ENCODE measurements at places on chromosomes 16 and 17.

GRCh38 chr17:50668025-50668837 lies 33.5 kb downstream of the ABCC3 start:
- no peak for DNase-seq

- no peak for DNase-seq
Measured at GRCh38 chr16:8283195-8283594, 307.1 kb downstream of the TMEM114 start.

- DNase-seq, result no peak
Measured at GRCh38 chr17:66330646-66331037, 28.2 kb downstream of the PRKCA start.

GRCh38 chr17:76554131-76554530 lies 14.3 kb downstream of the PRCD start:
- no peak for DNase-seq

DNA sequence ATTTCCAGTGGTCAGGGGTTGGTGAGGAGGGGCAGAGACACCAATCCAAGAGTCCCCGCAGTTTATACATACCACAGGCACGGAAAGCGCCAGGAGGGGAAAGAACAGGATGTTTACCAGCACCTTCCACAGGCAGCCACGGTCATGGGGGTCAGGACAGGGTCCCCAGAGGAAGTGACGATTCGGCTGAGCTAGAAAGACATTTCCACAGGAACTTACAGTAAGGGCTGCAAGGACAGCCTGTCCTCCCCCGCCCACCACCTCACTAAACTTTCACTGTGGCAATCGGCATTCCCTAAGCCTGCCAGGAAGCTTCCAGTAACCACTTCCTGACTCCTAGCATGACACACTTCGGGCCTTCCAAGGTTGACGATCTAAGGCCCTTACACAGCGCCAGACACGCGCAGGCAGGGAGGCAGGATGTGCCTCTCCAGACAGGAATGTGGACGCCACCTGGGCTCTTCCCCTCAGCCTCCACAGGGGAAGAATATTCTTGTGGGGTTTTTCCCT lies 1.2 kb upstream of the MT2A start:
- DNase-seq, result no peak

GRCh38 chr17:1460233-1460632 lies 4.2 kb upstream of the CRK start:
- DNase-seq, result no peak

DNA sequence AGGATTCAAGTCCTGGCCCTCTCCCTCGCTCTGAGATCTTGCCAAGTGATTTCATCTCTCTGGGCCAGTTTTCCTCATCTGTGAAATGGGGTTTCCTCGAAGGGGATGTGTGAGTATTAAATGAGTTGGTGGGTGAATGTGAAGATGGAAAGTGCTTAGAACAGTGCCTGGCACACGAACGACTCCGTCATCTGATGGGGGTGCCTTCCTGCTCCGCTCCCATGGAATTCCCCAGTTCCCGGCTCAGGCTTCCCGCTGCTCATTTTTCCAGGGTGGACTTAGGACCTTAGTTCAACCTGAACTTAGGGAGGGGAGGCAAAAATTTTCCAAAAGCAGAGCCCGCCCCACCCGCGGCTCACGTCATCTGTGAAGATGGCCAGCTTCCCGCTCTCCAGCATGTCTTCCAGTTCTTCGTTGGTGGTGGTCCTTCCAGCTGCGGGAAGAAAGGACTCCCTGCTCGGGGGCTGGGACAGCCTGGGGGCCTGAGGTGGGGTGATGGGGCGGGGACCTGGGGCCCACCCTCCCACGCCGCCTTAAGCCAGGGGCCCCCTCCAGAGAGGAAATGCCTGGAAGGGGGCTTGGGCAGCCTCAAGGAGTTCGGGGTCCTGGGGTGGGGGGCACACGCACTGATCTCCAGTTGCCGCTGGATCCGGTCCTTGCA lies 11.4 kb downstream of the HSD3B7 start:
- no peak for DNase-seq

DNA sequence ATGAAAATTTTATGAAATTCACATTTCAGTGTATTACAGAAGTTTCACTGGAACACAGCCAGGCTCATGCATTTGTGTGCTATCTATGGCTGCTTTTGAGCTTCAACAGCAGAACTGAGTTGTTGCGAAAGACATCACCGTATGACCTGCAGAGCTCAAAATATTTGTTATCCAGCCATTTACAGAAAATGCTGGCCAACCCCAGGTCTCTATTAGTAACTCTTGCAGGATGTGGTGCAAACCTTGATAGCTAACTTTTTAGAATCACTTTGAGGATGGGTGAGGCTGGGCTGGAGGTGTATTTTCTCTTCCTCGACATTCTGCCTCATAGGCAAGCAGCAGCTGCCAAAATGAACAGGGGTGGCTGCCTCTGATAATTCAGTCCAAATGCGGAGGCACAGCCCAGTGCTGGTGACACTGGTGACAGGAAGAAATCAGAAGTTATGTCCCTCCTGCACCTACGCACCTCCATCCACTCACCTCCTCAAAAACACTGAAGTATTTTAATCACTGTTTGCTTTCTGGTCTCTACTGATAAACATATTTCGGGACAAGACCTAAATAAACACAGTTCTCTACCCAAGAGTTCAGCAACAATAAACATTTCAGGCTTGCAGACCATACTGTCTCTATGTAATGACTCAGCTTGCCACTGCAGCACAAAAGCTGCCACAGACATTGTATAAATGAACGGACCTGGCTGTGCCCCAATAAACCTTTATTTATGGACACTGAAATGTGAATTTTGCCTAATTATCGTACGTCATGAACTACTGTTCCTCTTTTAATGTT lies 28.5 kb downstream of the ARHGAP17 start:
- DNase-seq, result no peak

DNA sequence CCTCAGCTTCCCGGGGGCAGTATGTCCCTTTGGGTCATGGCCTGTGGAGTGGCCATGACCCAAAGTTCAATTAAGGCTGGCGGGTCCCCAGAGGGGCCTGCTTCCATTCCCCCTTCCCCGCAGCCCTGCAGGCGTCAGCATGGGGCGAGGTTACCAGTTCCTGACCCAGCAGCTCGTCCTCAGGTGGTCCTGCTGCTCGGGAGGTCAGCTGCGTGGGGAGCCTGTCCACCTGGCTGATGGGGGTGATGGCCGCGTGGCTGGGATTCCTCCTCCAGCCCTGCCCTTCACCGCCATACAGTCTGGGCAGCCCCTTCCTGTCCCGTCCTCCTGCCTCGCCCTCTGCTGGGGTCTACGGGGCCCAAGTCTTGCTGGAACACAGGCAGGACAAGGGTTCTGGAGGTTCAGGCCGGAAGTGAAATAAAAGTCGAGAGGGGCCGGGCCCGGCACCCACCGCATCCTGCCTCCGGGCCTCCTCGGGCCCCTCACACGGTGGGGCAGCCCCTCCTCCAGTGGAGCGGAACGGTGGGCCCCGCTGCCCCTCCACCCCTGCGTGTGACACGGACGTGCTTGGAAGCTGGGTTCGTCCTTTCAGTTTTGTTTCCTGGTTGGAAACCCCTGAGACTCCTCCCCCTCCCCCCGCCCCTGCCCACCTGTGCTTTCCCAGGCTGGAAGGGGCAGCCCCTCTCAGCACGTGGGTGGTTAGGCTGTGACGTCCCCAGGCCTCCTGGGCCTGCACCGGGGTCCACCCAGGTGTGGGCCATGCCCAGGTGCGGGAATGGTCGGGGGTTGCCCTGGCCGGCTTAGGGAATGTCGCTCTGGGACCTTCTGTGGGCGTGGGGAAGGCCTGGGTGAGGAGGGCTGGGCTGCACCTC lies 6.8 kb downstream of the UBALD2 start:
- DNase-seq, result no peak

GRCh38 chr17:81291662-81292061 lies 3.4 kb downstream of the SLC38A10 start:
- no peak for DNase-seq

DNA sequence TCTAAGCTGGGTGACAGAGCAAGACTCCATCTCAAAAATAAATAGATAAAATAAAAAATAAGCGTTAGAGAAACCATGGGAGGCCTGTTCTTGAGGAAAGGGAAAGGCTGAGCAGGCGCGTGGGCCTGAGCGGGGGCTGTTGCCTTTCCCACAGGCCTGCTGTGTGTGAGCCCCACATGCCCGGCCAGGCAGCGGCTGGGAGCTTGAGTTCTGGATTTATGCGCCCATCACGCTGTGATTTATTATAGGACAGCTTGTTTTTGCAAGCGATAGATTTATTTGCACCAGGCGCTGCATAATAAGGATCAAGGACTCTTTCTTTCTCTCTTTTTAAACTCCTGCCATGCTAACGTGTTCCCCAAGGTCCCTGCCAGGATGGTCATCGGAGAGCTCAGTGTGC lies 14.8 kb upstream of the WFDC1 start:
- DNase-seq, result no peak

DNA sequence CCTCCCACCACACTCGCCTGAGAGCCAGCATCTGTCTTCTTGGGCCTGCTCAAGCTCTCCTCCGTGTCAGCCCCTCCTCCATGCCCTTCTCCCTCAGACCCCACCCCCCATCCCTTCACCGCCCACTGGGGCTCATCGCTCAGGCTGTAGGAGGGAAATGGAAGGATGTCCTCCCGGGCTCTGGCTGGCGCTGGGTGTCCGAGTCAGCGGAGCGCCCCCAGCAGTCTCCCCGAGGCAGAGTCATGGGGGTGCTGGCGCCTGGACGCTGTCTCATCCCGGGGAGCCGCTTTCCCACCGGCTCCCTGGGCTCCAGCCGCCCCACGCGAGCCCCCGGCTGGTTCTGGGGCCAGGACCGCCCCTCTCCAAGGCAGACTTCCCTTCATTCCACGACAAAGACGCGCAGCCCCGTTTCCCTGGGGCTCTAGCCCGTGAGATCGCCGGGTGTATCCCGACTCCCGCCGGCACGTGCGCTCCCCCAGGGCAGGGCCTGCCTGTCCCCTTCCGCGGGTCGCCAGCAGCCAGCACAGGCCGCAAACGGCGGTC lies 428 bp upstream of the ANTKMT start:
- no peak for DNase-seq

DNA sequence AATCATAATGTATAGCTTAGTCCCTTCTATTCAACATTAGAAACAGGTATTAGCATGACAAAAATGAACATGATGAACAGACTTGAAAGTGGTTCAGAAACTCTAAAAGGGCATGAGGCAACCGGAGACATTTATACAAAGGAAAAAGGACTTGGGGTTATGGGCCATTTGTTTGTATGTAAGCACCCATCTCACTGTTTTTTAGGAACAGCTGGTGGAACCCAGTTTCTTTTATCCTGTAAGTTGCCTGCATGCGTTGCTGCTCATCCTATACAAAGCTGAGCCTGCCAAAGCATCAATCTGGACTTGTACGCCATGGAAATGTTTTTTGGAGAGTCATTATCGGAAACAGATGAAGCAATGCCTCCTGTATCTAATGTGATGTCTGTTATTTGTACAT lies 72.3 kb upstream of the NACA2 start:
- no peak for DNase-seq

GRCh38 chr17:28573040-28573380 lies 1.7 kb upstream of the PIGS start:
- DNase-seq, result no peak

- no peak for DNase-seq
Measured at GRCh38 chr17:43702637-43703036, 40.9 kb upstream of the MEOX1 start.

- no peak for DNase-seq
Measured at GRCh38 chr17:5816491-5817070, 232.3 kb upstream of the NLRP1 start.

DNA sequence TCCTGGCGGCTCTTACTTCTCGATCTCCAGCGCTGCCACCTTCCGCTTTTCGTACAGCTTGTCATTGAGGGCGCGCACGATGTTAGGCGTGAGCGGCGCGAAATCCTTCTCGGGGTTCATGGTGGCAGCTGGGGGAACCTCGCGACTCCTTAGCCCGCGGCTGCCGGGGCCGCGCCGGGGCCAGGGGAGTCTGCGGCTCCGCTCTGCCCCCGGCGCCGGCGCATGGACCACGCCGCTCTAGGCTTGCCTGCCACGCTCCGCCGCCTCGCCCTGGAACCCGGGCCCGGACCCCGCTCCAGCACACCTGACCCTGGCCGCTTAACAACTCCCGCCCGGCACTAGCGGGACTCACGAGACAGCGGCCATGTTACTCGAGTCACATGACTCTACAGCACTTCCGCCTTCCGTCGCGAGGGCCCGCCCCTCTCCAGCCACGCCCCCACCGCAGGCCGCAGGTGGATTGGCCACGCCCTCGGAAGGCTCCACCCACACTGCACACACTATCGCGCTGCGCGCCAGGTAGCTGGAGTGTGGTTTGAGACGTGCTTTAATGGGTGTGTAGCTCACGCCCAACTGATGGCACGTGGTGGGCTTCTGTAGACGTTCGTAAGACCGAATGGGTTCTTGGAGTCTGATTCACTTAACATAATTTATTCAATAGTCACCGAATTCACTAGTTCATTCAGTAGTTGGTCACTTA lies at the start of gene VAC14:
TSS of gene VAC14 (minus strand) at position 378 of the 700 bp plus-strand sequence. CDS start at position 120, 258 bp downstream.
- peak; percentile 84 for DNase-seq

DNA sequence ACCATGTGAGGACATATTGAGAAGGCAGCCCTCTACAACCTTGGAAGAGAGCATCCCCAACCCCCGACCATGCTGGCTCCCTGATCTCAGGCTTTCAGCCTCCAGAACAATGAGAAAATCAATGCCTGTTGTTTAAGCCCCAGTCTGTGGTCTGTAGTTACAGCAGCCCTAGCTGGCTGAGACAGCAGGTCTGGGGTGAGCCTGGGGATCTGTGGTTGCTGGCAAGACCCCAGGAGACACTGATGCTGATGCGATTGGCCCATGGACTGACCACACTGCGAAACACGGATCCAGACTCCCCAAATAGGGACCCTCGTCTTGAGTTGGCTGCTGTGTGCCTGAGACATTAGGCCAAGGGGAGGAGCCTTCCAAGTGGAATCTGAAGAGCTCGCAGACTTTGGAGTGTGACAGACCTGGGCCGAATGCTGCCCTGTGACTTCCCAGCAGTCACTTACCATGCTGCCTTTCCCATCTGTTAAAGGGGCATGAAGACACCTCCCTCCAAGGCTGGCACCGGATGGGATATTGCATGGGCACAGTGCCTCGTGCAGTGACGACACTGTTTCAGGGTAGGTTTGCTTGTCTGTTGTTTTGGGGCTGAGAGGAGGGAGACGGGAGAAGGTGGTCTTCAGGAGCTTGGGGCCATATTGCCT lies 147.8 kb upstream of the RPL38 start:
- DNase-seq, result no peak

DNA sequence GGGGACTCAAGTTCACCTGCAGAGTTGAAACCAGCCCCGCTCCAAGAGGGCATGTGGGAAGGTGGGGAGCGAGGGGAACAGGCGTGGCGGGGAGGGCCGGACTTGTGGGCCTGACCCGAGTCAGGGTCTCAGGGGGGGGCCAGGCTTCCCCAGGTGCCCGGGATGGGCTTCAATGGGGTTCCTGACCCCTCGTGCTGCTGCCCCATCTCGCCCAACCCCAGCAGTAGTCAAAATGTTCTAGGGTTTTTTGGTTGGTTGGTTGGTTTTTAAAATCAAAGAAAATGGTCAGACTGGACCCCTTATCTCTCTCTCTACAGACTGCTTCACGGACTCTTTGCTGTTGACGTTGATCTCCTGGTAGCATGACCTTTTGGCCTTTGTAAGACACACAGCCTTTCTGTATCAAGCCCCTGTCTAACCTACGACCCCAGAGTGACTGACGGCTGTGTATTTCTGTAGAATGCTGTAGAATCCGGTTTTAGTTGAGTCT lies 69.5 kb downstream of the AMFR start:
- no peak for DNase-seq

Data from neuronal stem cell (in vitro differentiated cells).